ENCODE measurements at places on chromosomes 13 and 19.

DNA sequence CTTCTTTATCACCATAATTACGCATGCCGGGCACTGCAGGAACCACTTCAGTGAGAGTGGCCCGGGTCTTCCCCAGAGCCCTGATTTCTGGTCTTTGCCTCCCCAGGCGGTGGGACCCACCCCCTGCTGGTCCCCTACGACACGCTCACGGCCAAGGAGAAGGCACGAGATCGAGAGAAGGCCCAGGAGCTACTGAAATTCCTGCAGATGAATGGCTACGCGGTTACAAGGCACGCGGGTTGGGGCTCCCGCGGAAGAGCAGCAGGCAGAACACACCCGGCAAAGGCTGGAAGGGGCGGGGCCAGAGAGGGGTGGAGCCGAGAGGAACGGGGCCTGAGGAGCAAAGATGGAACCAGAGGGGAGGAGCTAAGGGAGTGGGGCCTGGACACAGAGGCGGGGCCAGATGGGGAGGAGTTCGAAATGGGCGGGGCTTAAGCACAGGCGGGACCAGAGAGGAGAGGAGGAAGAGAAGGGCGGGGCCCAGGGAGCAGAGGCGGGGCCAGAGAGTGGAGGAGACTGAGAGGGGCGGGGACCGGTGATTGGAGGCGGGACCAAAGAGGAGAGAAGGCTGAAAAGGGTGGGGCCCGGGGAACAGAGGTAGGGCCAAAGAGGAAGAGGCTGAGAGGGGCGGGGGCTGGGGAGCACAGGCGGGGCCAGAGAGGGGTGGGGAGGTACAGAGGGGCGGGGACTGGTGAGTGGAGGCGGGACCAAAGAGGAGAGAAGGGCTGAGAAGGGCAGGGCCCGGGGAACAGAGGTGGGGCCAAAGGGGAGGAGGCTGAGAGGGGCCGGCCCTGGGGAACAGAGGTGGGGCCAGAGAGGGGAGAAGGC lies 73.4 kb downstream of the RYR1 start:
- DNase-seq: peak; percentile 92

GRCh38 chr19:33902802-33903488 lies 106.3 kb downstream of the KCTD15 start:
- DNase-seq: no peak

GRCh38 chr19:41529484-41530183 lies 46.3 kb upstream of the CEACAM21 start:
- DNase-seq: no peak

GRCh38 chr19:29569038-29569911 lies 36.8 kb upstream of the POP4 start:
- no peak for DNase-seq

- no peak for DNase-seq
These were observed 3.8 kb downstream of the HSPBP1 start for GRCh38 chr19:55275851-55276719.

DNA sequence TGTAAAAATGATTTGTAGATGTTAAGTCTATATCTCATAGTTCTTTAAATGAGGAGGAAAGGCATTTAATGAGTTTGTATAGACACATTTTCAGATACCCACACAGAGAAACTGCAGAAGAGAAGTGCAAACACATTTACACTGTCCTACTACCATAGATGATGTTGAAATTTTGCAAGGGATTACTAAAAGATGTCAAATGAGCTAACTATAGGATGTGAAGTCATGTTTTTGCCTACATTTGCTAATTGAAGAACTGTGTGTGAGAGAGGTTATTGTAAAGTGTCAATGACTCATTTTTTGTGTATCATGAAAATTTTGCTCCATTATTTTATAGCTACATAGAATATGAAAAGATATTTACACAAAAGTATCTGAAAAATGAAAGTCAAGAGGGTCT lies 178.9 kb downstream of the ITGBL1 start:
- no peak for DNase-seq

- DNase-seq: no peak
These were observed 59.3 kb downstream of the URI1 start for GRCh38 chr19:30001301-30001700.

DNA sequence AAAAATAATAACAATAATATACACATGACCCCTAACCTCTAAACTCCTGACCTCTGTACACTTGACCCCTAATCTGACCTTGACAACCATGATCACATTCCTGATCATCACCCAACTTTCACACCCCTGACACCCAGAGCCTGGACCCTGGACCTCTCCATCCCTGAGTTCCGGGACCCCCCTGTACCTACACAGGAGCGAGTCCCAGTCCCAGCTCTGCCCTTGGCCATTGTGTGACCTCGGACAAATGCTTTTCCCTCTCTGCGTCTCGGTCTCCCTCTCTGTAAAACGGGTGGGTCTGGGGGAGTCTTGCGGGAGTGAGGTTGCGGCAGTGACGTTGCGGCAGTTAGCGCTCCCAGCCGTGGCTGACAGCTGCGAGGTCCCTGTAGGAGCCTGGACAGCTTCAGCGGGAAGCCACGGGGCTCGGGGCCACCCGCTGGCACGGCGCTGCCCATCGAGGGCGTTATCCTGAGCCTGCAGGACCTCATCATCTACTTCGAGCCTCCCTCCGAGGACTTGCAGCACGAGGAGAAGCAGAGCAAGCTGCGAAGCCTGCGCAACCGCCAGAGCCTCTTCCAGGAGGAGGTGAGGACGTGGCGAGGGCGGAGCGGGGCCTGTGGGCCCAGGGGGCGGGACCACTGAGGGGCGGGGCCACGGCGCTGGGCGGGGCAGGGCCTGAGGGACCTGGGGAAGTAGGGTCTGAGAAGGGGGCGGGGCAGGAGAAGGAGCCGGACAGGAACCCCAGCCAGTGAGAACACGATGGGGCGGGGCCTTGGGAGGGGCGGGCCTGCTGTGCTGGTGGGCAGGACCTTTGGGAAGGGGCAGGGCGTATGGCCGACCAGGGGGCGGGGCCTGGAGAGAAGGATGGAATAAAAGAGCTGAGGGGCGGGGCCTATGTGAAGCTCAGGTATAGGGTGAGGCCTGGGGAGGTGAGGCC lies 19.2 kb downstream of the RYR1 start:
- DNase-seq: peak; percentile 72

DNA sequence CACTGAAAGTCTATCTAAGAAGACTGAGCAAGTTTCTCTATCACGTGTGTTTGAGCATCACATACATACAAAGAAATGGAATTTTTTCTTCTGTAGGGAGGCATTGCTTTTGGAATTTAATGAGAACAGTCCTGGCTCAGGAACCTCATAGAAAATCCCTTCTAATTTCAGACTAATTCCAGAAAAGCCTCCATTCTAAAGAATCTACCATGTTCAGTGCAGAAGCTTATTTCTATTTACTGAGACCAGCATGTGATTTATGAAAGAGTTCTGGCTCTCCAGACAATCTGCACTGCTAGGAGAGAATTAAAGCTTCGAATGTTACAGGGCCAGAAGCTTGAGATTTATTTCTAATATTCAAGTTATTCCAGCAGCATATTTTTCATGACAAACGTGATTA lies 186.8 kb downstream of the TBC1D4 start:
- no peak for DNase-seq

GRCh38 chr19:35748106-35749020 lies at the start of gene LIN37:
LIN37 (plus strand) TSS chr19:35748576; CDS start chr19:35748725, 149 bp downstream.
- peak; percentile 99 for DNase-seq

GRCh38 chr13:44711706-44712105 lies 135.6 kb upstream of the TSC22D1 start:
- no peak for DNase-seq

- peak; percentile 68 for DNase-seq
These were observed at the start of gene CADM4 for GRCh38 chr19:43639519-43640423. CADM4 (minus strand) TSS chr19:43639850; CDS start chr19:43639790, 60 bp downstream.

DNA sequence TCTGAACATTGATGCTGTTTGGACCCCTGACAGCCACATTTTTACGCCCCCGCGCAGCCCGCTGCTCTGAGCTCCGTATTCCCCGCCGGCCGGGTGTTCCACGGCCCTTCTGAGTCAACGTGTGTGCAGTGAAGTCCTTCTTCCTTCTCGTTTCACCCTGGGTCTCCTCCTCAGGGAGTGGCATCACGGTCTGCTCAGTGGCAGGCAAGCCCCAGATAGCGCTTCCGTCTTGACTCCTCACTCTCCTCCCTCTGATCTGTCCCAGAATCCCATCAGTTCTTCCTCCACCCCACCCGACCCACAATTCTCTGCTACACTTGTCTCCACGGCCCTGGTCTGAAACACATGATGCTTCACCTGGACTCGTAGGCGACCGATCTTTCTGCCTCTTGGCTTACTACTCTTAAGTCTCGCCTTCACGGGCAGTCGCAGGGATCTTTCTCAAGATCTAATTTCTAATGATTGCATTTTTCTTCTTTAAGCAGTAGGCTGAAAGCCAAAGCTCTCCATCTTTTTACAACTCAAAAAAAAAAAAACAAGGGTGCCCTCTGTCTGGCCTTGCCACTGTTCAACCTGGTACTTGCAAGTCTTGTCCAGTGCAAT lies 33.9 kb downstream of the CCNE1 start:
- no peak for DNase-seq

GRCh38 chr13:38766799-38767198 lies 79.9 kb downstream of the FREM2 start:
- DNase-seq: no peak

- no peak for DNase-seq
These were observed 94.2 kb downstream of the FRY start for GRCh38 chr13:32125751-32126150.

GRCh38 chr13:89267734-89268133 lies 1596.6 kb downstream of the SLITRK5 start:
- no peak for DNase-seq

- DNase-seq: no peak
These were observed 71.8 kb downstream of the CDADC1 start for GRCh38 chr13:49319551-49319950.

GRCh38 chr13:32415019-32415418 lies 12.9 kb downstream of the N4BP2L1 start:
- no peak for DNase-seq

DNA sequence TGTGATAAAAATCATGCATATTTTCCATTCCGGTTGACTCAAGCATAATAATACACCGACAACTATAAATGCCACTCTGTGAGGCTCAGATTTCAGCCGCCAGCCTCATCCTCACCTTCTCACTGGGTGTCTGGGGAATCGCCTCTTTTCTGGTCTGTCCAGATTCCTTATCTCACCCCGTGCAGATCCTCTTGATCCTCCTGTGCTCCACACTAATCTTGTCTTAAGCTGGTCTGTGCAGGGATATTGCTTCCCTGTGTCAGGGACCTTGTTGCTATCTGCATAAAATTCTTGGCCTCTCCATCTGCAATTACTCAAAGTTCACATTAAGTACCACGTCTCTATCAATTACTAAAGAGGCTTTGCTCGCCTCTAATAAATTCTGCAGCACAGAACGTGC lies 116.6 kb upstream of the SPACA7 start:
- DNase-seq: no peak

DNA sequence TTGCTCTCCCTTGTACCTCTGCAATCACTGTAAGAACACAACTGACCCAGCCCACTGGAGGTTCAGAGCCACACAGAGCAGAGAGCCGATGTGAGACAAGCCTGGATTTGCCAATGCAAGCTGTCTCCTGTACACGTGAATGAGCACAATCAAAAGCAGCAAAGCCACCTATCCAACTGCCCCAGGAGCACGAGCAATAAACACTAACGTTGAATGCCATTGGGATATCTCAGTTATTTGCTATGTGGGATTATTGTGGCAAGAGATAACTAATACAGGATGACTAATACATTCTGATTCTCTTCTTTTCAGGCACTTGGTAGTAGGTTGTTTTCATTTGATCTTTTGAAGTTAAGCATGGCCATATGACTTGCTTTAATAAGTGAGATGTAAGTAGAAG lies 85.2 kb upstream of the FAM216B start:
- no peak for DNase-seq

GRCh38 chr13:44758630-44759383 lies 182.7 kb upstream of the TSC22D1 start:
- DNase-seq: no peak

- DNase-seq: no peak
These were observed 129.5 kb upstream of the MCF2L start for GRCh38 chr13:112839356-112840105.

DNA sequence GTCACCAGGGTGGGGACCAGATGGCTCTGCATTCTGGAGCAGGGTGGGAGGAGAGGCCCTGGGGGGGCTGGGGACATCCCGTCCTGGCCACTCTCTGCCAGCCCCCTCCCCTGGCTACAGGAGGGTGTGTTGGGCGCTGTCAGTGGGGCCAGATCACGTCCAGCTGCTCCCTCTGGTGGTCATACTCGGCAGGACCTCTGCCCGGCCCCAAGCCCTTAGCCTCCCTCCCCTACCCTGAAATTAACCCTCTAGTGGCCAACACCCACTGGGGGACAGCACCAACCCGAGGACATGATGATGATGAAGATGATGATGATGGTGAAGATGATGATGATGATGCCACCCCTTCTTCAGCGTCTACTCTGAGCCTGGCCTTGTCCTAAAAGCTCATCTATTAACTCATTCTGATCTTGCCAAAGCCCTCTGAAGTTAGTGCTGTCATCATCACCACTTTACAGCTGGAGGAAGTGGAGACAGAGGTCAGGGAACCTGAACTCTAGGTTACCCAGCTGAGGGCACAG lies 590 bp upstream of the LGI4 start:
- peak; percentile 84 for DNase-seq

GRCh38 chr19:542173-542866 lies 1.5 kb upstream of the GZMM start:
- DNase-seq: peak; percentile 45

DNA sequence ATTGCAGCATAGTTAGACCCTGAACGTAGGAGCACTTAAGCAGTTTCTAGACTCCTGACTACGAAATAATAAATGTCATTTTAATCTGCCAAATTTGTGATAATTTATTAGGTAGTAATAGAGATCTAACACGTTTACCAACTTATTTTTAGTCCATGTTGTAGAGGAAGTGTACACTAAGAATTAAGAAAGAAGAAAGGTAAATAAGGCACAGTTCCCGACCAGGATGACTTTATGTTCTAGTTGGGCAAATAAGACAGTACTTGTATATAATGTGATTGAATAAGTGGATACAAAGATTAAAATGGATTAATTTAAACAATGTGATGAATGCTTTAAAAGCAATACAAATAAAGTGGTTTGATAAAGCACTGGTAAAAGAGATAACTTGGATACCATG lies 1306.2 kb upstream of the PCDH20 start:
- DNase-seq: no peak

DNA sequence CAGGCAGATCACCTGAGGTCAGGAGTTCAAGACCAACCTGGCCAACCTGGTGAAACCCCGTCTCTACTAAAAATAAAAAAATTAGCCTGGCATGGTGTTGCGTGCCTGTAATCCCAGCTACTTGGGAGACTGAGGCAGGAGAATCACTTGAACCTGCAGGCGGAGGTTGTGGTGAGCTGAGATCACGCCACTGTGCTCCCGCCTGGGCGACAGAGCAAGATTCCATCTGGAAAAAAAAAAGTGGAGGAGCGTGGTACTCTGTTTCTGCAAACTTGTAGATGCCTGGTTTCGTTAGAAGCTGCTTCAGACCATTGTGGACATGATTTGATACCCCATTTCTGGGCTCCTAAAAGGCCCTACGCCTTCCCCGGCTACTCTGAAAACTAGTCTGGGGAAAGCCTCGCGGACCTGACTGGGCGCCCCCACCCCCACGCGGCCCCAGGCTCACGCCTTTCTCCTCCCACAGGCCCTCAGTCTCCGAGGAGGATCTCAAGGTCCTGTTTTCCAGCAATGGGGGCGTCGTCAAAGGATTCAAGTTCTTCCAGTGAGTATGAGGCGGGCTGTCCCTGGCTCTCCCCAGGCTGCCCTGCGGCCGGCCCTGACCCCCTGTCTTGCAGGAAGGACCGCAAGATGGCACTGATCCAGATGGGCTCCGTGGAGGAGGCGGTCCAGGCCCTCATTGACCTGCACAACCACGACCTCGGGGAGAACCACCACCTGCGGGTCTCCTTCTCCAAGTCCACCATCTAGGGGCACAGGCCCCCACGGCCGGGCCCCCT lies 11.5 kb downstream of the PLPPR3 start:
- no peak for DNase-seq

GRCh38 chr19:53942001-53942786 lies 20.5 kb upstream of the CACNG8 start:
- no peak for DNase-seq

All from right cardiac atrium (tissue), 5 donors.